ENCODE measurements at places on chromosomes 5 and 9. TPM values are rescaled to one million over a fixed set of nuclear protein-coding genes. Genes with fewer than 3 reads are reported as not detected.

- no peak for DNase-seq
These were observed 67.5 kb downstream of the SEMA6A start for GRCh38 chr5:116507051-116507537.

- no peak for DNase-seq
These were observed 114.1 kb downstream of the PIK3R1 start for GRCh38 chr5:68329554-68330255.

DNA sequence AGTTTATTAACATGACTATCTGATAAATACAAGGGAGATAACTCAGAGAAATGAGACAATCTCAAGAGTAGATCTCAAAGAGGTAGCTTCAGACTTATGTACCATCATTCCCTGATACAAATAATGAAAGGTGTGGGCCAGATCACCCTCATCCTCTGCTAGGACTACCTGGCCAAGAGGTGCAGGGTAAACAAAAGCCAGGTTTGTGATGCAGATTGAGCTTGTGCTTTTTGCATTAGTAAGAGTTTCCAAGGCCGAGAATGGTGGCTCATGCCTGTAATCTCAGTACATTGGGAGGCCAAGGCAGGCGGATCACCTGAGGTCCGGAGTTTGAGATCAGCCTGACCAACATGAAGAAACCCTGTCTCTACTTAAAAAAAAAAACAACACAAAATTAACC, 8.9 kb upstream of the SPIN1 start:
- DNase-seq: no peak

- no peak for DNase-seq
These were observed 260.8 kb downstream of the FAM114A2 start for GRCh38 chr5:153777681-153778581.

The ECM2 gene
- 0.14 TPM for total RNA-seq

DNA sequence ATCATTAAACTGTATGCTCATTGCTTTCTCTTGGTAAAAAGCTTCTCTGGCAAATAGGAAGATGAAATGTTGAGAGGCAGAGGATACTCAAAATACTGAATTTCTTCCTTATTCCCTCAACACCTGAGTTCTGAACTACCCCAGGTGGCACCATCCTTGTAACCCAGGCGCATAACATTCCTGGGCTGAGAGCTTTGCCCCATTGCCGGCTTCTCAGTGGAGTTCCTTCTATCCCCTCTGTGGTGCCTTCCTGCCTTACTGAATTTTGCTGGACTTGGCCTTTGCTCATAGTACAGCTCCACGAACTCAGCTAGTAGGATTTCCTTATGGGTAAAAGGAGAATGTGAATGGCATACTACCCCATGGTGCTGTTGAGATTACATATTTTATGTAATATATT, 54.7 kb downstream of the BASP1 start:
- DNase-seq: no peak

GRCh38 chr5:172644266-172644665, 3.2 kb downstream of the NEURL1B start:
- DNase-seq: no peak

The ATOX1 gene
- 185 TPM for total RNA-seq

DNA sequence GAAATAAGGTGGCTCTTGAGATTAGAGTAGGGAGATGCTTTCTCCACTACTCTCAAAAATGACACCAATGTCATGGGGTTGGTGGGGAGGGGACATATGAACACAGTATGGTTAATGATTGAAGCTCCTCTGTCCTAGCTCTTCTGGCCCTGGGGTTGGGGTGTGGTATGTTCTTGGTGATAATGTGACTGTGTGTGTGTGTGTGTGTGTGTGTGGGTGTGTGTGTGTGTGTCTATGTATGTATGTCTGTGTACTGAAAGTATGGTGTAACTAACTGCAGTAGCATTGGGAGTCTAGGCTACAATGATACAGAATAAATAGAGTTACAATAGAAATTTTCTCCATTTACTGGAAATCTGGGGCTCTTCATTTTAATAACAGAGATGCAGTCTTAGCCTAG, 121.0 kb upstream of the CD180 start:
- DNase-seq: no peak

The RNF183 gene
- total RNA-seq: not detected

- no peak for DNase-seq
These were observed 1.1 kb downstream of the PLK2 start for GRCh38 chr5:58458743-58459145.

DNA sequence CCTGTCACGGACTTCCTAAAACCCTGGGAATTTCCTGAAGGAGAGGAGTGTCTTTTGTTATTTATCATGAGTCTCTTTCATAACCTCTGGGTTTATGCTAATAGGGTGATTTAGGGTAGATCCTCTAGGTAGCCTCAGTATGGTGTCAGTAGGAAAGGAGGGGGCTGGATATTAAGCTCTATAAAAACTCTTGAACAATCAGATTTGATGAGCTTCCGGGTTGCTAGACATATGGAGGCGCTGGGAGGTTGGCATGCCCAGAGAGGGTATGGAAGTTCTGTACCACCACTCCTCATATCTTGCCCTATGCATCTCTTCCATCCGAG, 15.6 kb upstream of the PTBP3 start:
- no peak for DNase-seq

DNA sequence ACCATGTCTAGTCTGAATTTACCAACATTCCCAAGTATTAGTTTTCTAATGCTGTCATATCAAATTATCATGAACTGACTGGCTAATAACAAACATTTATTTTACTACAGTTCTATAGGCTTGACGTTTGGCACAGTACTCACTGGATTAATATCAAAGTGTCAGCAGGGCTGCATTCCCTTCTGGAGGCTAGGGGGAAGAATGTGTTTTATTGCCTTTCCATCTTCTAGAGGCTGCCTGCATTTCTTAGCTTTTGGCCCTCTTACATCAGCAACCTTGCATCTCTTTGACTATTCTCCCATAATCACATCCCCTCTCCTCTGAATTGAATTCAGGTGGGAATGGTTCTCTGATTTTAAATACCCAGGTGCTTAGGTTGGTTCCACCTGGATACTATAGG, 84.7 kb downstream of the EDIL3 start:
- no peak for DNase-seq

- no peak for DNase-seq
These were observed at the start of gene TMEM171 for GRCh38 chr5:73120222-73121118. TMEM171 (plus strand) TSS chr5:73120575; CDS start chr5:73123374, 2,799 bp downstream.

The CDH6 gene
- 6.6 TPM for total RNA-seq
